ENCODE measurements at places on chromosomes 5 and 9. TPM values are rescaled to one million over a fixed set of nuclear protein-coding genes. Genes with fewer than 3 reads are reported as not detected.

Gene TMED7
- total RNA-seq, result 94.7 TPM

Gene PCDH12
- 1.8 TPM for total RNA-seq

Gene WNK2
- not detected for total RNA-seq

Gene OLFML2A
- total RNA-seq, result 11.4 TPM

Gene CTNNAL1
- 25.6 TPM for total RNA-seq

Gene SIT1
- total RNA-seq, result 3.2 TPM
